ENCODE measurements at places on chromosomes 2 and 18. TPM values are rescaled to one million over a fixed set of nuclear protein-coding genes. Genes with fewer than 3 reads are reported as not detected.

Gene SERPINB11
- total RNA-seq, result not detected

- no peak for DNase-seq
Measured at GRCh38 chr2:46077522-46078107, 219.6 kb upstream of the EPAS1 start.

GRCh38 chr2:234847639-234848038, 104.2 kb upstream of the SH3BP4 start:
- no peak for DNase-seq

Gene ANKRD30B
- total RNA-seq, result not detected

- DNase-seq, result no peak
Measured at GRCh38 chr2:240399419-240400324, 35.8 kb upstream of the GPC1 start.

Gene ABCB11
- 0.08 TPM for total RNA-seq

- no peak for DNase-seq
Measured at GRCh38 chr2:64263315-64263714, 119.1 kb upstream of the PELI1 start.

DNA sequence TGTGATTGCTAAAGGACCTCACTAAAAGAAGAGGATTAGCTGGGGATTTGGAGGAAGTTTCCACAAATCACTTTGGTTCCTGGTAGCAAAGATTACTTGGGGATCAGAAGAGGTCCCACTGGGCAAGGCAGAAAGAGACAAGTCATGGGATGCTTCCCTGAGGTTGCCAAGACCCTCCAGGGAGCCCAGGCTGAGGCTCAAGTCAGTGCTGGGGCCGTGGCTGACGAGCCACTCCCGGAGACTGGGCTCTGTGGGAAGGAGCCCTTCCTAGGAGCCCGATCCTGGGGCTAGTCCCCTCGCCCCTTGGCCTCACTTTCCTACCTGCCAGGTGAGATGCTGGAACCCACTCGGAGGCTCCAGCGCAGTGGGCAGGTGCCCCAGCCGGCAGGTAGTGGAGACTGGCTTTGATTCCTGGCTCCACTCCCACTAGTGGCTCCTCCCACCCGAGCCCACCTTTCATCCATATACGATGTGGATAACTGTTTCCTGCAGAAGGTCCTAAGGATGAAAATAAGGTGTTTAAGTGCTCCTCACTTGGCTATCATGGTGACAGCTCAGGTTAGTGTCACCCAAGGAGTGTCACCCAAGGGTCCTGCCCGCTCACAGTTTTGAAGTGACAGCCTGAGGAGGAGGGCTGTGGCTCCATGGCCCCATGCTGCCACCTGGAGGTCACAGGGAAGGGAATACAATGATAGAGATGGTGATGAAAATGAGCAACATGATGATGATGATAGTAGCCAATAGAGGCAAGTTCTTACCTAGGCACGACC, 100.5 kb downstream of the CAPN13 start:
- peak; percentile 77 for DNase-seq

Gene PLCD4
- 1.3 TPM for total RNA-seq

Gene MTCL1
- total RNA-seq, result 0.13 TPM

DNA sequence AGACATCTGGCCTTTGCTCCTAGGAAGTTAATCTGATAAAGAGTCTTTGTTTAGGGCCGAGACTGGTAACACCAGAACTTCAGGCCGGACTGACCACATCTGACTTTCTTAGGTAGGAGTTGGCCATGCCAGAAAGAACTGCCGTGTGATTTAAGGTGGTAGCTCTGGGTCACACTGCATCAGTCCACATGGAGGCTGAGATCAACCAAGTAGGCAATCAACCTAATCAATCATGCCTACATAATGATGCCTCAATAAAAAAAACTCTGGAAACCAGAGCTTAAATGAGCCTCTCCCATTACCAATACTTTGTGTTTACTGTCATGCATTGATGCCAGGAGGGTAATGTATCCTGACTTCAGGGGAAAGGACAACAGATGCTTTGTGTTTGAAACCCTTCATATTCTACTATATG, 44.1 kb upstream of the ORC2 start:
- DNase-seq, result no peak

DNA sequence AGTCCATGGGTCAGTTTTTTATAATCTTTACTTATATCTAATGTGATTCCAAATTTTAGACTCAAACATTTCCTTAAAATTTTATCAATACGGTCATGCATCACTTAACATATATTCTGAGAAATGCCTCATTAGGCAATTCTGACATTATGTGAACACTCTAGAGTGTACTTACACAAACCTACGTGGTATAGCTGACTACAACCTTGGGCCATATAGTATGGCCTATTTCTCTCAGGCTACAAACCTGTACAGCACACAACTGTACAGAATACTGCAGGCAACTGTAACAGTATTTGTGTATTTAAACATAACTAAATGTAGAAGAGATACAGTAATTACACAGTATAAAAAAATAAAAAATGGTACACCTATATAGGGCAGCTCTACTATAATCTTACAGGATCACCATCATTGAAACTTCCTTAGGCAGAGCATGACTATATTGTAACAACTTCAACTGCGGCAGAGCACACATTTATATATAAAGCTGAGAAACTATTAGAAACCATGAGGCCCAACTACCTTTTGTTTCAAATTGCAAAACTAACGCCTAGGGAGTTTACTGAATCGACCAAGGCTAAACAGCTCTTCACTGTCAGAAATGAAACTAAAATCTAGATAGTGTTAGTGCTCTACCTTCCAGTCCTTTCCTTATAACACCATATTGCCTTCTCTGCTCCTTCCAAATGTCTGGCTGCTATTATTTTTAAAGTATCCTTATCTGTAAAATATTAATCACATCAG, 6.9 kb downstream of the YES1 start:
- DNase-seq, result no peak

Measured in naive thymus-derived CD8-positive, alpha-beta T cell (primary cell).